Myometrial cell (primary cell): ENCODE measurements at places on chromosomes 4 and X. TPM values are rescaled to one million over a fixed set of nuclear protein-coding genes. Genes with fewer than 3 reads are reported as not detected.

The THOC2 gene
- total RNA-seq: 37.5 and 40.1 TPM in 2 replicates

The HAUS7 gene
- total RNA-seq: 37.2 and 51.6 TPM in 2 replicates

The CD40LG gene
- total RNA-seq: not detected in 2 replicates

The CORIN gene
- total RNA-seq: 44.0 and 44.7 TPM in 2 replicates

The COL25A1 gene
- not detected in 2 replicates for total RNA-seq

The GABRQ gene
- 0.29 and 0.53 TPM in 2 replicates for total RNA-seq

The PACRGL gene
- total RNA-seq: 17.2 and 17.3 TPM in 2 replicates

The PLXNA3 gene
- total RNA-seq: 7.5 and 8.2 TPM in 2 replicates

The SPANXA2 gene
- not detected in 2 replicates for total RNA-seq

The SYTL5 gene
- under 0.01 TPM in 1 of 2 replicates, not detected in the other for total RNA-seq

The DGKK gene
- total RNA-seq: not detected in 2 replicates

The ZMAT1 gene
- total RNA-seq: under 0.01 TPM in 1 of 2 replicates, not detected in the other

The C4orf51 gene
- not detected in 2 replicates for total RNA-seq

The CHM gene
- 11.2 and 16.3 TPM in 2 replicates for total RNA-seq

The BMPR1B gene
- 0.29 TPM in 1 of 2 replicates, not detected in the other for total RNA-seq

The SNCA gene
- 66.6 and 69.8 TPM in 2 replicates for total RNA-seq

The PCDH7 gene
- total RNA-seq: 55.3 and 55.4 TPM in 2 replicates

The UFSP2 gene
- total RNA-seq: 39.5 and 41.1 TPM in 2 replicates

The SSX7 gene
- total RNA-seq: not detected in 2 replicates

The CXorf49 gene
- not detected in 2 replicates for total RNA-seq

The WNK3 gene
- 0.18 TPM in 1 of 2 replicates, not detected in the other for total RNA-seq

The ARMCX1 gene
- total RNA-seq: 34.6 and 36.5 TPM in 2 replicates

The PDCL2 gene
- total RNA-seq: not detected in 2 replicates

The ADGRG2 gene
- not detected in 2 replicates for total RNA-seq

The GAGE12D gene
- total RNA-seq: not detected in 2 replicates

The OSTC gene
- 283 and 369 TPM in 2 replicates for total RNA-seq

The SH3D19 gene
- 54.5 and 59.5 TPM in 2 replicates for total RNA-seq

The TRPC5OS gene
- total RNA-seq: not detected in 2 replicates
